ENCODE measurements at places on chromosomes 4 and X. TPM values are rescaled to one million over a fixed set of nuclear protein-coding genes. Genes with fewer than 3 reads are reported as not detected.
A peak's percentile ranks its signal among the peaks of the same experiment; 100 is the strongest.

DNA sequence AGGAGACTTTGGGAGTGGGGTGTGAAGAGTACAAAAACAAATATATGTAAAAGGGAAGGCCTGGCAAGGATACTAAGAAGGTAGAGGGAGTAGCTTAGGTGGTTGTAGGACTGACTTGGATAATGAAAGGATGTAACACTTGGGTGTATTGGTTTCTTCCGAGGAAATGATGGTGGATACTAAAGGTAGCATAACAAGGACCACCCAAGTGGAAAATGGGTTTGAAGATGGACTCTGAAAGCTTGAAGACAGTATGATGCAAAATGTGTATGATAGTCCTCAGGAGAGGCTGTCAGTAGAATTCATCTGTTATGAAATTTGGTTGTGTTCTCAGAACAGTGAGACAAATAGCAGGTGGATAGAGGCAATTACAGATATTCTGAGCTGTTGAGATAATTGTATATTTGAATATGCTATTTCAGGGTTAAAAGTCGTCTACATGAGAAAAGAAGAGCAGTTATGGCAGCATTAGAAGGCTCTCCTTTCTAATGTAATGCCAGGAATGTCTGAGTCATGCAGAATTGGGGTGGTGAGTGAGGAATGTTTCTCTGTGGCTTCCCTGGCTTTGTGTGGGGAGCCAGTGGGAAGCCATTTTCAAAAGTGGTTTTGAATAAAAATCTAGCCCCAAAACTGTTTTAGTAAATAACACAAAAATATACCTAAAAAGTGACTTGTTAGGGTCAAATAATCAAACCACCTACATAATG lies 75.6 kb downstream of the FHIP1A start:
- peaks cover 27% of the 10 kb centered on the region for H3K4me1 ChIP-seq
- peak overlapping the region; percentile 80 for H3K27ac ChIP-seq

DNA sequence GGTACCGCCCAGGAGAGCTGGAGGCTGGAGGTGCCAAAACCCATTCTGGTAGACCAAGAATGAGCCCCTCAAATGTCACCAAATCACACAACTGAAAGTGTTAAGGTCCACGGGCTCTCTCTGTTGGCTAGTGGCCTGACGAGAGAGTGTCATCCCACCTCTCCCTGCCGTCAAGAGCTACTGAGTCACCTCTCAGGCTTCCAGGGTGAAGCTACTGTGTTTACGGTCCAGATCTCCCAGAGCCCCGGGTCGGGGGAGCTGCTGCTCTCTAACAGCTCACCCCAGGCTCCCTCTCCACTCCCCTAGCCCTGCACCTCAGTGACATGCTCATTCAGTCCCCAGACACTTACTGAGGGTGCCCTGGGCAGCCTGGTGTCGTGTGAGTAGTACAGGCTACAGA lies 59.2 kb downstream of the ADGRG2 start:
- DNase-seq, result no peak
- no peak overlapping the region for H3K4me3 ChIP-seq
- H3K36me3 ChIP-seq, result no peaks in the 10 kb centered on the region

DNA sequence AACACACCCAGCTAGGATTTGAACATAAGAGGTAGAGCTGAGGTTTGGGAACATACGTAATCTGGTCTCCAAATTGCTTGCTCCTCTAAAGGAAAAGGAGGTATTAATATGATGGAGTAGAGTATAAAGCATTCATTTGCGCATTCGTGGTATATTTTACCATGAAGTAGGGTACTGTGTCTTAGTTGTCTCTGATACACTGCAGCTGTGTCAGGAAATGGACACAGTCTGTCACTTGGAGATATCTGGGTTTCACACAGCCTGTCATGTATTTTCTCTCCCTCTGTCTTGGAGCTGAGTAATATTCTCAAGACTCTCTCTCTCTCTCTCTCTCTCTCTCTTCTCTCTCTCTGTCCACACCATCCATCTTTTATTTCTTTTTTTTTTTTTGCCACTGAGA lies 274.8 kb upstream of the UGT8 start:
- H3K27me3 ChIP-seq, result no peaks in the 10 kb centered on the region
- H3K4me3 ChIP-seq, result no peak overlapping the region
- no peaks in the 10 kb centered on the region for H3K4me1 ChIP-seq
- DNase-seq, result no peak
- no peaks in the 10 kb centered on the region for H3K36me3 ChIP-seq
- no peak overlapping the region for H3K27ac ChIP-seq

Gene RAB9B
- total RNA-seq, result 0.46 TPM

Gene ATXN3L
- not detected for total RNA-seq

- no peak within 1 kb of the TSS for H3K27ac ChIP-seq
- no peaks in the 10 kb centered on the region for H3K36me3 ChIP-seq
- H3K4me1 ChIP-seq, result peaks cover 2% of the 10 kb centered on the region
- H3K27me3 ChIP-seq, result 0 out of 2 replicates have a peak, but pooled peaks cover 3% of the 10 kb centered on the region
- peak; percentile 75 for DNase-seq
Observed at GRCh38 chr4:75940692-75941253, at the start of gene NAAA. TSS of gene NAAA (minus strand) at chr4:75941013. CDS start at chr4:75940949, 64 bp downstream.

- no peak overlapping the region for H3K4me3 ChIP-seq
- no peak for DNase-seq
- no peaks in the 10 kb centered on the region for H3K4me1 ChIP-seq
- H3K27ac ChIP-seq, result no peak overlapping the region
- H3K36me3 ChIP-seq, result no peaks in the 10 kb centered on the region
Observed at GRCh38 chrX:44384688-44385338, 41.3 kb upstream of the EFHC2 start.

DNA sequence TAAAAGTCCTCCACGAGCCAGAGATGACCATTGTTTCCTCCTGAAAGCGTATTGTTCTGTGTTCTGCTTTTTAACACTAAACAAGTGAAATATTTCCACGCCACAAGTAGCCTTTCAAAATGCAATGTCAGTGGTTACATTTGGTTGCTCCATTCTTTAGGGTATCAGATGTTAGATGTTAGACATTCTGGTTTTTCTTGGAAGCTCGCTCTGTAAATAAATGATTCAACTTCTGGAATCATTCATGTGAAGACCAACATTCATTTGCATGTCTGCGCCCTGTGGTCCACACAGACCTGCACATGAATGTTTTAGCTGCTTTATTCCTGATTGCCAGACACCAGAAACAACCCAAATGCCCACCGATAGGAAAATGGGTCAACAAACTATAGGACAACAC lies 38.0 kb upstream of the HELT start:
- no peak for DNase-seq
- H3K36me3 ChIP-seq, result no peaks in the 10 kb centered on the region
- H3K27me3 ChIP-seq, result no peaks in the 10 kb centered on the region
- H3K4me1 ChIP-seq, result peaks cover 3% of the 10 kb centered on the region
- H3K27ac ChIP-seq, result no peak overlapping the region

- H3K27me3 ChIP-seq, result no peaks in the 10 kb centered on the region
- no peak overlapping the region for H3K27ac ChIP-seq
- no peaks in the 10 kb centered on the region for H3K4me1 ChIP-seq
- no peak overlapping the region for H3K4me3 ChIP-seq
- H3K36me3 ChIP-seq, result no peaks in the 10 kb centered on the region
Observed at GRCh38 chr4:52423967-52424366, 235.1 kb downstream of the USP46 start.
